NCI-H1417 (cell line): ENCODE measurements at places on chromosomes 3 and 15.

DNA sequence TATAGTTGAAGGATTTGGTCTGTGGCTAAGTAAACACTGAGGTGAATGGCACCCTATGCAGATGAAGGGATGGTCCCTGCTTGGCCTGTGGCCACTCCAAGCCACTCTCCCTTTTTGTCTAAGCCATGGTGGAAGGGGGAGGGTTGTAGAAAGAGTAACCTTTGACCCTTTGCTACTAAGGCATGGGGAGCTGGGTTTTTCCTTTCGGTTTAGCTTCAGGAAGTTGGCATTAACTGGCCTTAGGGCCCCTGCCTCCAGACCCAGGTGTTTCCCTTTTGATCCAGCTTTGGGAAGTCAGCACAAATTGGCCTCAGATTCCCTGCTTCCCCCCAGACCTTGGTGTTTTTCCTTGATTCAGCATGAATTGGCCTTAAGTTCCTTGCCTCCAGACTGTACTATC lies 49.5 kb downstream of the EFCAB12 start:
- no peak for DNase-seq

DNA sequence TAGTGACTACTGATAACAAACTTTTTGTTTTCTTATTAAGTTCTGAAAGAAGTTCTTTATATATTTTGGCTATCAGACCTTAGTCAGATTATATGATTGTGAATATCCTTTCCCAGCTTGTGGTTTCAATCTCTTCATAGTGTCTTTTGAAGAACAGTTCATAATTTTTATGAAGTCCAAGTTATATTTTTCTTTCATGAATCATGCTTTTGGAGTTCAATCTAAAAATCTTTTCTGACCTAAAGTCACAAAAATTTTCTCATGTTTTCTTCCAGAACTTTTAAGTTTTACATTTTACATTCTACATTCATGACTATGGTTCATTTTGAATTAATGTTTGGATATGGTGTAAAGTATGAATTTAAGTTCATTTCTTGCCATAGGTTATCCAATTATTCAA lies 34.2 kb upstream of the OCA2 start:
- no peak for DNase-seq

- no peak for DNase-seq
These were observed 15.7 kb upstream of the CNTN4 start for GRCh38 chr3:2082871-2083480.

DNA sequence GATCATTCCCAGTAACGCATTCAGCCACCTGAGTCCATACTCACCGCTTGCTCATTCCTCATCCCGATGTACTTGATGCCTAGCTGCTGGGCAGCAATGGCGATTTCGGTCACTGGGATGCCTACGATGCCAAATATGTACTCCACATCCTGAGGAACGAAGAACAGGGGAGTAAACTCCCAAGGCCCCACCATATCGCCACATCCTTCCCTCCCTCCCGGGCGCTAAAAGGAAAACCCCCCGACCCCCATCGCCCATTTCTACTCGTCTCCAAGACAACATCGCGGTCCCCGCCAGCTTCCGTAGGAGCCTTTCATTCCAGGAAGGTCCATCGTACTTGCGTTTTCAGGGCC lies 347 bp downstream of the HACL1 start:
- DNase-seq: no peak

DNA sequence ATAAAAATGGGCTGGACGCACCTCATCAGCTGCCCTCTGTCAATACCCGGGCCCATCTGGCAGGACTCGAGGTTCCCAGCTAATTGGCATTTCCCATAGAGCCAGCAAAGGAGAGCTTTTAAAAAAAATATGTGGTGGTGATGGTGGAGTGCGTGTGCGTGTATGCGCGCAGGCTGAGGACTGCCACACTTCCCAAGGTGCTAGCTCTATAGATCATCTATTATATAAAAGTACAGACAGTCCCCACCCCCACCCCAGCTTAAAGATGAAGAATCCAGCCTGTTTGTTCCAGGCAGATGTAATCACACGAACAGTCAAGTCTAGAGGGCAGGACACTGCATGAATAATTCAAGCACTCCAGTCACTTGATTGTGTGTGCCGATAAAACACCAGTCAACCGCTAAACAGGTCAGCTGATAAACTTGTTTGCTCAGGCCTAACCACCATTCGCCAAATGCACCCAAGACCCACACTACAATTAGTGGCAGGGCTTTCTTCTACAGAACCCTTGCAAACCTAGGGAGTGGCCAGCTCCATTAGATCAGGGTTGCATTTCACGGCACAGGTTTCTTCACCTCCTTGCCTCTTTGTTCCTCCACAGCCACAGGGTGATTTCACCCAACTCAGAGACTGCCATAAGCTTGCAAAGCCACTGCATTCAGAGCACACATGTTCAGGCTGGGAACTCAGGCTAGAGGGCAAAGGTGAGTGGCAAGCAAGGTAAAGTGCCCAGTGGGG lies 5.8 kb downstream of the TLE3 start:
- DNase-seq: peak; percentile 95

GRCh38 chr3:27380433-27381357 lies 11.5 kb upstream of the NEK10 start:
- no peak for DNase-seq

GRCh38 chr3:15220661-15221060 lies 14.6 kb downstream of the CAPN7 start:
- no peak for DNase-seq

- DNase-seq: no peak
These were observed 37.0 kb upstream of the TRIM71 start for GRCh38 chr3:32780735-32781210.

DNA sequence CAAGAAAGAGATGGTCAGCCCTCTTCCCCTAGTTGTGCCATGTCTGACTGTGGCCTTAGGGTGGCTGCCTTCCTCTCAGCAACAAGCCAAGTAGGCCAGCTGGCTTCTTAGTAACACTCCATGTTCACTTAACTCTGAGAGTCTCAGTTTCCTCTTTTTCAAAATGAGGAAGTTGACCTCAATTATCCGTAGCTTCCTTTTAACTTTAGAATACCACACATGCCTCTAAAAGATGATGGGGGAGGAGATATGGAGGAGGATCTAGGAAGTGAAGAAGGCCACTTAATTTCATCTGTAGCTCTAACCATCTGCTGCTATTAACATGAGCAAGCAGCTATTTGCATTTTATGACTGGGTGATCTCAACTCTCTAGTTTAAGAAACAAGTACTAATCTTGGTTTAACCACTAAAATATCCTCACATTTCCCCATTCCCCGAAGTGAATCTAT lies 32.9 kb downstream of the CD200R1L start:
- peak; percentile 28 for DNase-seq

DNA sequence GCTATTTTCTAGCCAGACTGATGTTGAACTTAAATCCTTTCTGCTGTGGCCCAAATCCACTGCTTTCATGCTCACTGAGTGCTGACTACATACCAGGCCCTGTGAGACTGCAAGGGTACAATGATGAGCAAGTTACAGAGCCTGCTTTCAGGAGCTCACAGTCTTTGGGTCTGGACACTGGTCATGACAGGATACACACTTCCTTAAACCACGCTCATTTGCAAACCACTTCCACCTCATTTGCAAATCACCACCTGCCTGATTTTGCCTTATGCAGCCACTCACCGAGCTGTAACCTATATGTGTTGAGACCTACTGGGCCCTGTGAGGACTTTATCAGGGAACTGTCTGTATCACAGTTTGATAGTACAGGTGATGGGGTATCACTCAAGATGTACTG lies 50.2 kb upstream of the LRRC58 start:
- DNase-seq: no peak
